ENCODE measurements at places on chromosomes 5 and 9.
A peak's percentile ranks its signal among the peaks of the same experiment; 100 is the strongest.

DNA sequence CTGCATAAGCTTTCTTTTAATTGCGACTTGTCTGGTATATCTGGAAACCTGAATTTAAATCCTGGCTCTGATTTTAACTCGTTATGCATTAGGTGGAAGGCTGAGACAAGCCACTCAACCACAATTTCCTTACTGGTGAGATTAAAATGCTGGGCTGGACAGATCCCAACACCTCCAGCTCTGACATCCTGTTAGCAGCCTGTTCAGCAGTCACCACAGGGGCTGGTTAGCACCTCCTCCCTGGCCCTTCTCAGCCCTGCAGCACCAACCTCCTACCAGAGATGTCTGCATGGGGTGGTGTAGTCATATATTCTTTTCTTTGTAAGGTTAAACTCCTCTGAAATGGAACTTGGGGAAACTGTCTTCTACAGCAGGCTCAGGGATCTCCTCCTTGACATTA, 156.5 kb upstream of the NFIL3 start:
- no peak for DNase-seq

GRCh38 chr9:27125936-27126335, 16.9 kb downstream of the TEK start:
- DNase-seq, result no peak

DNA sequence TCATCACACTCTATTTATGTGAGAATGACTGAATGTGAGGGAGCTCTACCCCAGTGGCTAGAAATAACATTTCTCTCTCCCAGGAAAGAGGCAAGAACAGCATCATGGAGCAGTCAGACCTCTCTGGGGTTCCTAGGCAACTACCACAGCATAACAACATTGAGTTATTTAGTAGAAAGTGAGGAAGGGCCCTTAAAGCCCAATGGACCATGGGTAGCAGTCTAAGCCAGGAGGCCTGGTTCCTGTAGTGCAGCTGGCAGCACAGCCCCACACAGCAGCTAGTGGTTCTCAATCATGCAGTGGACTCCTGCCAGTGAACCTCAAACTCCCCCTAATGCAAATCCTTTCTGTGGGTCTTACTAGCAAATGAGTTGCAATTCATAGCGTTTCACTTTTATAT, 55.3 kb downstream of the SPEF2 start:
- no peak for DNase-seq

- peak; percentile 59 for DNase-seq
Measured at GRCh38 chr5:23014266-23014665, 161.1 kb upstream of the CDH12 start.

DNA sequence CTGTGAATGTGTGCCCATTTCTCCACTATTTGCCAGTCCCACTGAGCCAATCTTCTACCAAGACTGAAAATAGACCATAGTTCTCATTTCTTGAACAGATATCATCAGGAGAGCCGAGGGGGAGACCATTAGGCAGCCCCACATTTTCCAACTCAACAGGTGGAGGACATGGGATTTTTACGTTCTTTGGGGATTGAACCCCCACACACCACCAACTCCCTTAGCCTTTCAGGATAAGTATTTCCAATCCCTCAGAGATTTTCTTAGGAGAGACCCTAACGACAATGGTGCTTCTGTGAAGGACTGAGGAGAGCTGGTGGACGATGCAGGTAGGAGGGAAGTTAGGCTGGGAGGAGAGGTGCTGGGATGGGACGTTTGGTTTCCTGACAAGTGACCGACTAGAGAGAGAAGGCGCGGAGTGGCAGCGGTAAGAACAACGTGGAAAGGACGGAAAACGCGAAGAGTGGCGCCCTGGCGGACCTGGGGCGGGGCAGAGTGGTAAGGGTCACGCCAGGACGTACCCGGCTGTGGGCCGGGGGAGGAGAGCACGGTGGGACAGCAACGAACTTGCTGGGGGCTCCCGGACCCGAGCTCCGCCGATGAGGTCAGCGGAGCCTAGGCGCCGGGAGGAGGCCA, 681 bp upstream of the CHSY3 start:
- no peak for DNase-seq

- no peak for DNase-seq
Measured at GRCh38 chr5:120901199-120901598, 437.1 kb downstream of the PRR16 start.

DNA sequence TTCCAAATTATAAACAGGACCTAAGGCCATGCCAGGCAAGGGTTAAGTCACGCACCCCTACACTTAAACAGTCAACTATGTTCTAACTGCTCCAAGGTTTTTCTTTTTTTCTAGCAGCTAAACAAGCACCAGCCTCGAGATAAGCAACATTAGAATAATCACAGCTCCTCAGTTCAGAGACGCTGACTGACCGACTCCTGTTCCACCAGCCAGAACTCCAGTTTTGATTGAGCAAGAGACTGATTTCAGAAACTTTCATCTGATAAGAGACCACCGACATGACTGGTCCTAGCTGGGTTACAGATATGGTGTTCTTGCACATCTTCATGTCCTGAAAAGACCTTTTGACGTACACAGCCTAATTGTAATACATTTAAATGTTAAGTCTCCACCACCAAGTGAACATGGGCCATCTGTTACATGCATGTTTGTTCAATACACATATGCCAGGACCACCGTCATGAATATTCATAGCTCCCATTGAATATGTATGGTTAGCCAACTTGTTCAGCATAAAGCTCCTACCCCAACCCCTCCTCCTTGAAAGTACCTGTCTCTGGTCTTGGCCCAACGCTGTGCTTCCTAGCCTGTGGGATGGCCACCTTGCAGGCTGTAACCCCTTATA, 23.7 kb upstream of the OTULINL start:
- DNase-seq, result no peak

- DNase-seq, result no peak
Measured at GRCh38 chr9:90946982-90947381, 145.4 kb downstream of the SYK start.

DNA sequence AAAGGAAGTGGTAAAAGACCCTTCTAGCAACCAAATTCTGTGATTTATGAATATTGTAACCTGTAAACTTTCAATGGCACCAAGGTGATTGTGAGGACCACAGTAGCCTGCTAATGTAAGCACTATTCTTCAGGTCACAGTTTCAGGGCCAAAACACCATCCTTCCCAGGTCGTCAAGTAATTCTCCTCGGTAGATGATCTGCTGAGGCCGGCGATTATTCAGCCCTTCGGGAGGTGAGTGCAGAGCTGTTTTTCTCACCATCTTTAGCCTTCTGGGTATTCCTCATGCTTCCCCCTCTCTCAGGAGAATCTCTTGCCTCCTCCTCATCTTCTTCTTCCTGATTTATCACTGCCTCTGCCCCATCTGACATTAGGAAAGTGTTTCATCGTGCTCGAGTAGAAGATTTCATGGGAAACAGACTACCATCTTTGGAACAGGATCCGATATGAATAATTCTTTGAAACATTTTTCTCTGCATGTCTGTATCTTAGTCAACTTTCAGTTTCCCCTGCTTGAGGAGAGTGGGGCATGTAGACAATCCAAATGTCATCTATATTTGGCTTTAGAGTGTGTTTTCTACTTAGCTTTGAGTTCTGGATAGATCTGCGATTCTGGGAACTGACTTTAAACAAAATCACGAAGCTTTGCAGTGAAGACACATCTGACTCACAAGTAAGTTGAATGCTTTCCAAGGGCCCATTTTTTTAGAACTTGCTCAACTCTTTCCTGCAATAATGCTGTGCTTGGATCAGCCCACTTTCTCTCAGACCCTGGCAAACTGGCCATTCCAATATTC, 173.9 kb downstream of the AOPEP start:
- no peak for DNase-seq

All from NCI-H345 (cell line).